Left renal cortex interstitium (tissue), 4 donors: ENCODE measurements at places on chromosomes 3 and 15. TPM values are rescaled to one million over a fixed set of nuclear protein-coding genes. Genes with fewer than 3 reads are reported as not detected.

DNA sequence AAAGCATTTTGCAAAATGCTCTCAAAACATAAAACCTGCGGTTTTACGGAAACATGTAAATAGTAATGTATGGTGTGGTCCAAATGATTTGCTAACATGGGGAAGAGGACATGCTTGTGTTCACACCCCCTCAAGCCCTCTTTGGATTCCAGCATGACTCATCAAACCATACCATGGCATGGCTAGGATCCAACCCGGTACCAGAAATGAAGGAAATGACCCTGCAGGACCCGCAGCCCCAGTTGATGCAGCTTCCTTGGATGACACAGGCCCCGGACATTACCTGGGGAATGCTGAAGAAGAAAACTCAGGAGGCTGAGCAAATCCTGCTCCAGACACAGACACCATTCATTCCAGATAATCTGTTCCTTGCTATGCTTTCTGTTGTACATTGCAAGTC lies 222.9 kb downstream of the DTWD1 start:
- no peak for DNase-seq

- no peak for DNase-seq
These were observed 7.9 kb upstream of the LEKR1 start for GRCh38 chr3:156818273-156818651.

DNA sequence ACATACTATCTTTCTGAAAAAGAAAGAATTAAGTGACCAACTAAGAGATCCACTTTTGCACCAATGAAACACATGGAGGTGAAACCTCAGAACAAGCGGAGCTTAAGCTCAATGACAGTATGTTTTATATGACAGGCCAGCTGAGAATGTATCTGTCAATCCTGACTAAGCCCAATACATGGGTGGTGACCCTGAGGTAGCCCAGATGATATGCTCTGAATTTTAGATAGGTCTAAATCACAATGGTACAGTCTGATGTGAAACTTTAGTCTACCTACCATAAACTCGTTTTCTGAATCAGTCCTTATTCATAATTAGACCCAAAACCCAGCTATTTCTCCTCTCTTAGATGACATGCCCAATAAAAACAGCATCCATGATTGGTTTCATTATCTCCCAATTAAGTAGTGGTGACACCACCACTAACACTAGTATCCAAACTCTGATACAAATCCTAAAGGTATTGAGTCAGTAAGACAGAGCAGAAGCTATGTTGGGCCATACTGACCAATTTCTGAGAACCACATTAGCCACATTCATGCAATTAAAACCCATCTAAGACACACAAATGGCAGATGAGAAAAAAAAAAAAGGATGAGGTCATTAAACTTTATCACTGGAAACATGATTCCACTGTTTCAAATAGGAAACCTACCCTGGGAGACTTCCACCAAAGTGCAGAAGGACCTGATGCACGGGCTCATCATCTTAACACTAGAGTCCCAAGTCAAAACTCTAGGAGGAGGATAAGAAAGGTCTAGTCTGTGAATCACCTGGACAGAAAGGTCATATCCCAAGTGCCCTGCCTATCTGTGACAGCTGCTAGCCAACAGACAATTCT lies 20.6 kb downstream of the CMTM6 start:
- DNase-seq, result no peak

- DNase-seq, result no peak
These were observed 66.3 kb downstream of the MEGF11 start for GRCh38 chr15:66187271-66187670.

- DNase-seq, result no peak
These were observed 18.1 kb upstream of the LEKR1 start for GRCh38 chr3:156808025-156808424.

- no peak for DNase-seq
These were observed 66.8 kb downstream of the RPL39L start for GRCh38 chr3:187072511-187072910.

DNA sequence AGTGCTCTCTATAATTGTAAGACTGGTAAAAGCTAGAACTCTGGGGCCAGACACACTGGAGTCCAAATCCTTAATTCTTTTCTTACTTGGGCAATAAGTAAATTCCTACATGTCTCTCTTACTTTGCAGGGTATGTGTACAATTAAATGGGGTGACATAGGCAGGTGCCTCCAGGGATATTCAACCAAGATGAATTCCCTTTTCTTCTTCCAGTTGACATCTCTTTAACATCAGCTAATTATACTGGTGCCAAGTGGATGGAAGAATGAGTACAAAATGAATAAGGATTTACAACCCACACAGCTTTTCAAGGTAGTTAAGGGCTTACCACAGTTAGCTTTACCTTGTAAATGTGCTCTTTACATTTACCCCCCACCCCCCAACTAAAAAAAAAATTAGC lies 295.5 kb upstream of the GADL1 start:
- DNase-seq, result no peak

GRCh38 chr15:39504808-39505207 lies 76.1 kb upstream of the THBS1 start:
- DNase-seq, result no peak

GRCh38 chr15:82862886-82863285 lies 53.5 kb downstream of the WHAMM start:
- no peak for DNase-seq

GRCh38 chr3:50352781-50353180 lies 2.1 kb downstream of the CYB561D2 start:
- DNase-seq, result no peak

DNA sequence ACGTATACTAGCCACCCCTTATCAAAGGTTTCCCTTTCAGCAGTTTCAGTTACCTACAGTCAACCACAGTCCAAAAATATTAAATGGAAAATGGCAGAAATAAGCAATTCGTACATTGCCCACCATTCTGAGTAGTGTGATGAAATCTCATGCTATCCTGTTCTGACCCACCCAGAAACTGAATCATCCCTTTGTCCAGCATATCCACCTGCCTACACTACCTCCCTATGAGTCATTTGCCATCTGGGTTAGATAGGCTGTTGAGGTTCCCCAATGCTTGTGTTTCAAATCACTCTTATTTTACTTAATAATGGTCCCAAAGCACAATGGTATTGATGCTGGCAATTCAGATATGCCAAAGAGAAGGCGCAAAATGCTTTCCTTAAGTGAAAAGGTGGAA lies 15.3 kb upstream of the PHC3 start:
- no peak for DNase-seq

- DNase-seq, result no peak
These were observed 35.5 kb downstream of the DUT start for GRCh38 chr15:48366584-48367312.

- no peak for DNase-seq
These were observed 257.9 kb downstream of the CTNNB1 start for GRCh38 chr3:41457176-41457575.

DNA sequence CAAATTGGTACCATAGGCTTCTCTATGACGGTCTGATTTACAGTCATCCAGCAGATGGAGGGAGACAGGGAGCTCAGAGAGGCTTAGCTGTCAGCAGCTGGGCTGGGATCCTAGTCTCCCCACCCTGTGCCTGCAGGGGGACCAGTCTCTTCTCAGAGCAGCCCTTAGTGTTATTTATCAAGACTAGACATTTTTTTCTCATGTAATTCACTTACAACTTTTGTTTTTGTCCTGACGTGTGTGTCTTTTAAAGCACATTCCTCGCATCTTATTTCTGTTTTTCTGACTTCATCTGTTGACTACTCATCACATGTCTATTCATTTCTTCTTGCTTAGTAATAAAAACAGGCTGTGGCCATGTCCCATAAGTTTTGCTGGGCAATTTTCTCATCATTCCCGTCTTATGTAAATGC lies 116.1 kb downstream of the KLF13 start:
- DNase-seq, result no peak

GRCh38 chr3:15007681-15008141 lies 57.4 kb downstream of the MRPS25 start:
- no peak for DNase-seq

DNA sequence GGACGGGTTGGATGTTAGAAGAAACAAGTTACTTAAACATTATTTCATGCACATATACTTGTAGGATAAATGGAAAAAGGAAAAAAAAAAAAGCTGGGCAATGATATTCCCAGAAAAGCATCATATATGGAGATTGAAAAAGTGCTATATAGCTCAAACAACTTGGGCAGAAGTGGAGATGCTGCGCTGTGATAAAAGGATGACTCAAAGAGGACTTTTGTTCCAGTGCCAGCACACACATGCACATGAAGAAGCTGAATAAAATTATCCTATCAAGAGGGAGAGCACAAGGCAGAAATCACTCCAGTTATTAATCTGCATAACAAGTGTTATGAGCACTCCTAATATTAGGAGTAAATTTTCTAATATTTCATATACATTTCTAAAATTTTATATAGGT lies 30.9 kb downstream of the FRMD4B start:
- DNase-seq, result no peak

DNA sequence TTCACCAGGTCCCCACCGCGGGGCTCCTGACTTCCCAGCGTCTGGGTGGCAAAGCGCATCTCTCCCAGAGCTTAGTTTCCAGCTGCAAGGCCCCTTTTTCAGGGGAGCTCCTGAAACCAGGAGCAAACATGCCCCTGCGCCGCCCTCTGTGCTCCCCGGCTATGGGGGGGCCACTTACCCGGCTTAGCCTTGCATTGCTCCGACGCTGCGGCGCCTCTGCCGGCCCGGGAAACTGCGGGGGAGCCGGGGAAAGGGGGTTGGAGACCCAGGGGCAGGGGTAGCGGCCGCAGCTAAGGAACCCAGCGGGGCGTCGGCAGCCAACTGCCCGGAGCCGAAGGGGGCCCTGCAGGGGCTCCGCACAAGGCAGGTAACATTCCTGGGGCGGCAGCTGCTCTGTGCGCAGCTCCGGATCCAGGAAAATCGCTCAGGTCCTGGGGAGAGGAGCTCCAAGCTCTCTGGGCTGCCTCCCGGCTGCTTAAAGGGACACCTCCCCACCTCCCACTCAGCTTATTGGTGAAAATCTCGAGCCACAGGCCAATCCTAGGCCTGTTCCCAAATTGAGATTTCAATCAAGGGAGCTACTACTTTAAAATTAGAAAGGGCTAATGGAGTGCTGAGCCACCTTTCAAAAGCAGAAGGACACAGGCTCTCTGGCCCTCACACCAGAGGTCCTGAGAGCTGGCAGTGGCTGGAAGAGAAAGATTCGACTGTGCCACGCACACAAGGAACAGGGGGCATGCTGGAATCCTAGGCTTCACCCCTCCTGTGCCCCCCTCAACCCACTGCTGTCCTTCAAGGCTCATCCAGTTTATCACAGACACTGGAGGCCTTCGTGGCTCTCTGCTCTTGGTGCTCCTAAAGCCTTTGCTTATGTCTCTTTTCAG lies 42.7 kb upstream of the PRICKLE2 start:
- no peak for DNase-seq

DNA sequence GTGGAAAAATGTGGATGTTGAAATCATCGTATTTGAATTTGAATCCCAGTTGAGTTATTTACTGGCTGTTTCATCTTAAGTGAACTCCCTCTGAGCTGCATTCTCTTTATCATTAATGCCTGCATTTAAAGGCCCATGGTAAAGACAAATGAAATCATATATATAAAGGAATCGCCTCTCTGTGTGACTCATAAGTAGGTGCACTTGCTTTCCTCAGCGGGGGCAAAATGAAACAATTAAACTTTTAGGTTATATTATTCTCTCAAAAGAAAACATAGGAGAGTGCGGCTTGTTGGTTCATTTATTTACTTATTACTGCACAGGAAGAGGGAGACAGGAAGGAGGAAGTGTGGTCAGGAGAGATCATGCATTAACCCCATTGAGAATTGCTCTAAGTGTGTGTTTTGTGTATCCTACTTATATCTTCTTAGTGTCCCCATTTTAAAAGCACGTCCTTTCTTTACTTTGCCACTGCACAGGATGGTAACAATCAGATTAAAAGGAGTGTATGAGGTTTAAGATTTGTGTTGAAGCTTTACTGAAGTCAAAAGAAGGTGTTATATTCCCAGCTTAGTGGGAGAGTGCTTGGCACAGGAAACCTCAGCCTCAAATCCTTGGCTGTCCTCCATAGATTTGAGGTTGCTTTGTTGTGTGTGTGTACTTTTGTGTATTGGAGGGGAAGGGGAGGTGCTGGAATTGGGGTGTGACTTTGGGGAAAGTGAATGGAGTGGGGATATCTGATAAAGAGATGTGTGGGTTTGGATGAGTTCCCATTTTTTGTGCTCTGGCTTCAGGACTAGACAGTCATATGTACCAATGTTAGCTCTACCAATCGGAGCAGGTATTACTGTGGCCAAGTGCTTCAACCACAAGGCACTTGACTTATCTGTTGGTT lies 595.8 kb upstream of the NR2F2 start:
- no peak for DNase-seq

DNA sequence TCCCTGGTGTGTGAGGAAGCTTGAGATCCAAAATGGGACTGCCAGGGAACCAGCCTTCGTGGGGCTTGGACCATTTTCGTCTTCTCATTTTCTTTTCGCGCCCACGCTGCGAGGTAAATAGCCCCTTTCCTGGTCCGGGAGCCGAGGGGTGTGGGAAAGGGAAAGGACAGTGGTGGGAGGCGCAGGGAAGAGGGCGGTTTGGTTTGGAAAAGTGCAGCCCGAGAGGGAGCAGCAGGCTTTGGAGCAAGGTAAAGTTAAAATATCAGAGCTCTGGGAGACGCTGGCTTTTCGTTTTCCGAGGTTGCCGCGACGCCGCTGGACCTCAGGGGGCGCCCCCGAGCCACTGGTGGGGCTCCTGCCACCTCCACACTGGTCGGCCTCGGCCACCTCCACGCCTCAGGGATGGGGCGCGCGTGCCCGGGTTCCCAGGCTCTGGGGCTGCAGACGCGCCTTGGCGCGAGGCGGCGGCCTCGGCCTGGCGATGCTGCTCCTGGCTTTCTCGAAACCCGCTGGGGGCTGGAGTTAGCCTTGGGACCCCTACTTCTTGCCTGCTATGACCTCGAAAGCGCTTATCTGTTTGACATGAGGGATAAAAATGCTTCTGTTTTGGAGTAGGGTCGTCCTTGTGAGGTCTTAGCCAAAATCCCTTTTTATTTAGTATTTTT lies 3.2 kb downstream of the PTPRG start:
- DNase-seq, result no peak

DNA sequence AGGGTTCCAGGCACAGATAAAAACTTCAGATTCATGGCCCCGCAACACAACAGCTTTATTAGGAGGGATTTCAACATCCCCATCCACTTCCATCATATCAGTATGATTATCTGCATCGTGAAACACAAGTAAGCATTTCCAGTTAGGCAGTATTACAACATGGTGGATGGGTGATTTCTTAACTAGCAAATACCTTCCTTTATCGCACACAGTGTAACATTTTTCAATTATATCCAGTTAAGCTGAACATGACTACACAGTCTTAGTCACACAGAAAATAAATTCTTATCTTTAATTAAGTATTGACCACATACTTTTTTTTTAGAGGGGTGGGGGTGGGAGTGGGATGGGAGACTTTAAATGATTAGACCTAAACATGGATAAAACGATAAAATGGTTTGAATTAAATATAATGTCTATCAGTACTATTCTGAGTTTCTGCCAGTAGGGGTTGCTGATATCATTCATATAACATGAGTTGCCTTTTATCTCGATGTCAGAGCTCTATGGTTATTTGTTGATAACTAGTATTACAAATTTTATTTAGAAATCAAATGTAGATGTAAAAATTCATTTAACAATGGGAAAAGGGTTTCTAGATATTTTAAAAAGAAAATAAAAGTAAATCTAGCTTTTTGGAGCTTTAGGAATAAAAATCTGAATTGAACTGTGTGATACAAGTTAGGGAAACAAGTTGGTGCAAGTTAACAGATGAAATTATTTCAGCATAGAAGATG lies 146.6 kb downstream of the TBL1XR1 start:
- no peak for DNase-seq

Gene FEZF2
- not detected for polyA plus RNA-seq

Gene SCG5
- 19.7 TPM for polyA plus RNA-seq

Gene MEGF11
- polyA plus RNA-seq, result 3.0 TPM

Gene TMEM45A
- 22.4 TPM for polyA plus RNA-seq

Gene CGNL1
- 65.1 TPM for polyA plus RNA-seq

Gene PPM1L
- 9.2 TPM for polyA plus RNA-seq
